ENCODE measurements at places on chromosomes 2 and 18. TPM values are rescaled to one million over a fixed set of nuclear protein-coding genes. Genes with fewer than 3 reads are reported as not detected.

The PDE1A gene
- total RNA-seq, result under 0.01 TPM

The ADRA2B gene
- not detected for total RNA-seq

The RESP18 gene
- not detected for total RNA-seq

The PUS10 gene
- total RNA-seq, result 4.5 TPM

The LIPG gene
- total RNA-seq, result 0.67 TPM

The RASGRP3 gene
- 3.5 TPM for total RNA-seq

The MC5R gene
- total RNA-seq, result not detected

The CYP27C1 gene
- not detected for total RNA-seq

The SLC40A1 gene
- total RNA-seq, result 0.36 TPM

The CCDC178 gene
- not detected for total RNA-seq

The SCG2 gene
- 7.3 TPM for total RNA-seq

The CRYGD gene
- total RNA-seq, result 0.33 TPM

The TUBA4B gene
- not detected for total RNA-seq

The MYCN gene
- not detected for total RNA-seq

The CD207 gene
- not detected for total RNA-seq

The ME2 gene
- total RNA-seq, result 82.2 TPM

The GLS gene
- total RNA-seq, result 172 TPM

The ANKRD53 gene
- total RNA-seq, result 0.46 TPM

The NR4A2 gene
- 4.9 TPM for total RNA-seq

The ASAP2 gene
- total RNA-seq, result 38.9 TPM

The KLHL41 gene
- total RNA-seq, result 4.5 TPM

The CBLN2 gene
- total RNA-seq, result not detected

The ARHGAP28 gene
- total RNA-seq, result 1.7 TPM

The GPD2 gene
- total RNA-seq, result 165 TPM

The ARHGAP15 gene
- total RNA-seq, result 1.1 TPM

The FNDC4 gene
- total RNA-seq, result 0.93 TPM

The MCM6 gene
- total RNA-seq, result 24.2 TPM

The WDFY1 gene
- total RNA-seq, result 231 TPM

The NCOA1 gene
- 20.7 TPM for total RNA-seq

The TMEM200C gene
- total RNA-seq, result not detected

The TRIM54 gene
- total RNA-seq, result under 0.01 TPM

The BOK gene
- total RNA-seq, result 11.3 TPM

The RAB6C gene
- not detected for total RNA-seq

The PECR gene
- total RNA-seq, result 54.9 TPM

The COL6A3 gene
- 47.6 TPM for total RNA-seq
